Upper lobe of right lung (tissue), 1 donor: ENCODE measurements at places on chromosomes 1 and 21. TPM values are rescaled to one million over a fixed set of nuclear protein-coding genes. Genes with fewer than 3 reads are reported as not detected.

- H3K27me3 ChIP-seq: no peaks in the 10 kb centered on the region
- H3K27ac ChIP-seq: no peak overlapping the region
- no peaks in the 10 kb centered on the region for H3K36me3 ChIP-seq
- no peak for DNase-seq
Observed at GRCh38 chr1:73801912-73802429, 396.0 kb downstream of the LRRIQ3 start.

DNA sequence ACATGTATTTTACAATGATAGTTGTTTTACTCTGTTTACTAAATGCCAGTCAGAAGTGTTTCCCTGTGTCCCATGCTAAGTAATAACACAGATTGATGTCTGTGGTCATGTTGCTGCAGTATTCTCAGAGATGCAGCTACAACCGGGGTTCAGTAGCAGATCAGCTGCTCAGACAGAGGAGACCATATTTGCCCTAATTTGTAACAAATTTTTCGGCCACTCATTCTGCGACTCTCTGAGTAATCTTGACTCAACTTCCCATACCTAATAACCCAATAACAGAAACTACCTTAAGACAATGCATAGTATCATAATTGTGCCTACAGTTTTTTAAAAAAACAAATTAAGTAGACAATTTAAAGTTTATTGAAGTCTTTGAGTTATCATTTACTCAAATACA is 32.6 kb downstream of the NIBAN1 start:
- no peaks in the 10 kb centered on the region for H3K27me3 ChIP-seq
- no peak overlapping the region for H3K4me3 ChIP-seq
- H3K4me1 ChIP-seq: peaks cover 7% of the 10 kb centered on the region

DNA sequence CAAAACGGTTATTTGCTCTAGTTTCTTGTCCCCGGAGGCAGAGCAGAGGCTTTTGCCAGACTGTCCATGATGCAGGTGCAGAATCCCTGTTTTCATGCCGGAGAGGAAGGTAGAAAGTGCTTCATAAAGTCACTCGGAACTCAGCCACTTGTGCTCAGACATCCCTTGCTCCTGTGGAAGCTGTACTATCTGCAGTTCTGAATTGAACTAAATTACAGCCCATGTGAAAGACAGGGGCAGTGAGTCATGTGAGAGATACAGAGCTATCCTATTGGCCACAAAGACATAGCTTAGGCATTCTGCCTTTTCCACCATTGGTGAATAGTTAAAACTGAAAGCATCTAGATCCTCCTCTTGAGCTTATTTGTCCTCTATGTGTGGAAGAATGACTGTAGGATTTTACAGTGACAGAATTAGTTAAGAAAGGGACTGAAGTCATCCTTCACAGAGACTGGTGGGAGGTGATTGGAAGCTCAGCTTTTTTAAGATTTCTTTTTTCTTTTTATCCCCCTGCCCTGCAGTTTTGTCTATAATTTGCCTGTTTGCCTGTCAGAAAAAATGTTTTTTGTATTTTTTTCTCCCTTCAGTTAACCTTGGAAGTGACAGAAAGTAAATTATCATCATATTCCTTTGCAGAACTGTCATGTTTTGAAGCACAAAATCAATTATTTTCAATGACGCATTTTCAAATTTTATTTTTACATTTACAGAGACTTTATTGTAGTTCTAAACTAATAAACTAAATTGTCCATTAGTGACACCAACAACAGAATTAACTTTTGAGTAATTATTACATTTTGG is 298.6 kb downstream of the PTPRC start:
- H3K27me3 ChIP-seq: no peaks in the 10 kb centered on the region
- no peak for DNase-seq
- peaks cover 7% of the 10 kb centered on the region for H3K4me1 ChIP-seq
- peak overlapping the region; percentile 66 for H3K4me3 ChIP-seq
- peak overlapping the region; percentile 85 for H3K27ac ChIP-seq
- no peaks in the 10 kb centered on the region for H3K36me3 ChIP-seq

- H3K4me1 ChIP-seq: peaks cover 20% of the 10 kb centered on the region
- no peak overlapping the region for H3K27ac ChIP-seq
- no peak overlapping the region for H3K4me3 ChIP-seq
- peaks cover 10% of the 10 kb centered on the region for H3K36me3 ChIP-seq
- H3K27me3 ChIP-seq: no peaks in the 10 kb centered on the region
Observed at GRCh38 chr1:153888533-153888932, 34.2 kb downstream of the GATAD2B start.

NTPCR gene
- total RNA-seq: 28.7 TPM

- no peak for DNase-seq
- H3K27me3 ChIP-seq: peaks cover 26% of the 10 kb centered on the region
- H3K27ac ChIP-seq: no peak overlapping the region
- H3K4me1 ChIP-seq: no peaks in the 10 kb centered on the region
- no peak overlapping the region for H3K4me3 ChIP-seq
Observed at GRCh38 chr1:211479624-211480023, 12.3 kb downstream of the RD3 start.

- no peaks in the 10 kb centered on the region for H3K4me1 ChIP-seq
- no peaks in the 10 kb centered on the region for H3K27me3 ChIP-seq
- H3K27ac ChIP-seq: no peak overlapping the region
- H3K4me3 ChIP-seq: no peak overlapping the region
Observed at GRCh38 chr1:220012259-220012658, 34.0 kb downstream of the EPRS1 start.

GRCh38 chr1:12618965-12619791 is 1.2 kb upstream of the DHRS3 start:
- H3K27ac ChIP-seq: peak overlapping the region; percentile 93
- no peaks in the 10 kb centered on the region for H3K36me3 ChIP-seq
- no peaks in the 10 kb centered on the region for H3K27me3 ChIP-seq
- peak; percentile 85 for DNase-seq
- H3K4me3 ChIP-seq: peak overlapping the region; percentile 85
- H3K4me1 ChIP-seq: peaks cover 32% of the 10 kb centered on the region

DNA sequence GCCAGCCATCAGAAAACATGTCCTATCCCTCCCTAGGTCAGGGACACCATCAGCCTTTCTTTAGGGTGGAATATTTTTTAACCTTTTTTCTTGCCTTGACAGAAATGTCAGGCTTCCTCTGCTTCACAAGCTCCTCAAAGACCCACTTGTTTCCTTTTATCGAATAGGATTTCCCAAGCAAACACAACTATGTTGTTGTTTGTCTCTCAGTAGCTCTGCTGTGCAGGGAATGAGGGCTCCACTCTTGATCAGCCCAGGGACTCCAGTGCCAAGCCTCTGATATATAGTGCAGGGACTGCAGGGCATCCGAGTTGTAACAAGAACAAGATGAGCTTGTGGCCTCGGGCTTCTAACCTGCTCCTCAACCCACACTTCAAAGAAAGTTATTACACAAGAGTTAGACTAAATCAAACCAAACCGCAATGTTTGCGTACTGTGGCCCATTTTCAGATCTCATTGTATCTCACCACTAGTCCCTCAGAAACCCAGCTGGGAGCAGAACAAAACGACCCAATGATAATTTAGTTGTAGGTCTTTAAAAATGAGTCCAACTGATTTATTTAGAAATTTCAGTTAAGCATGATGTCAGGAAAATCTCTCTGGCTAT is 108.1 kb downstream of the ATG4C start:
- H3K27ac ChIP-seq: no peak overlapping the region
- H3K4me1 ChIP-seq: no peaks in the 10 kb centered on the region
- no peaks in the 10 kb centered on the region for H3K27me3 ChIP-seq
- no peak for DNase-seq
- no peaks in the 10 kb centered on the region for H3K36me3 ChIP-seq

DNA sequence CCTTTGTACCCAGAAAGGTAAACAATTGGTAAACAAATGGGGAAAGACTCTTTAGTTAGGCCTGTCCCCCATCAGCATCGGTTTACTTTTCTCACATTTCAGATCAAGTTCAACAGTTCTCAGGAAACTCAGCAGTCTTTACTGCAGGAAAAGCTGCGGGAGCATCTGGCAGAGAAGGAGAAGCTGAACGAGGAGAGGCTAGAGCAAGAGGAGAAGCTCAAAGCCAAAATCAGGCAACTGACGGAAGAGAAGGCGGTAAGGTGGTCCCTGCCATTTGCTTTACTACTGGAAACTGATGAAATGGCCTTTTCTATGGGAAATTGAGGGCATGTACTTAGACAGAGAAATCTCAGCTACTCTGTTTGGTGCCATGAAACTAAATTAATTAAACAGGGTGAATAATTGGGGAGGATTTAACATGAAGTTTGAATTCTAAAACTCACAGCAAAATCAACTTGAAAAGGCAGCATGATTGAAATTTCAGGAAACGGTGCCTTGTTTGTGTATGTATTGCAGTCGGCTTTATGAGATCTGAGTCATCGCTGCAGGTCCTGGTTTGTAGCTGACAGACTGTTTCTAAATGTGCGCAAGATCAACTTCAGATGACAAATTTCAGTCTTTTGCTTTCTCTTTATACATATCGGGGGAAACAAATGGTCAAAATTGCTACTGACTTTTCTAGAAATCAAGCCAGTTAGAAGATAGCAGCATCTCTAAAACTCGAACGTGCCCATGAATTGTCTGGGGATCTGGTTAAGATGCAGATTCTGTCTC is 67.9 kb upstream of the EFHD2 start:
- DNase-seq: no peak
- no peaks in the 10 kb centered on the region for H3K36me3 ChIP-seq
- H3K27me3 ChIP-seq: no peaks in the 10 kb centered on the region
- peaks cover 21% of the 10 kb centered on the region for H3K4me1 ChIP-seq

PALMD gene
- 21.5 TPM for total RNA-seq

DNA sequence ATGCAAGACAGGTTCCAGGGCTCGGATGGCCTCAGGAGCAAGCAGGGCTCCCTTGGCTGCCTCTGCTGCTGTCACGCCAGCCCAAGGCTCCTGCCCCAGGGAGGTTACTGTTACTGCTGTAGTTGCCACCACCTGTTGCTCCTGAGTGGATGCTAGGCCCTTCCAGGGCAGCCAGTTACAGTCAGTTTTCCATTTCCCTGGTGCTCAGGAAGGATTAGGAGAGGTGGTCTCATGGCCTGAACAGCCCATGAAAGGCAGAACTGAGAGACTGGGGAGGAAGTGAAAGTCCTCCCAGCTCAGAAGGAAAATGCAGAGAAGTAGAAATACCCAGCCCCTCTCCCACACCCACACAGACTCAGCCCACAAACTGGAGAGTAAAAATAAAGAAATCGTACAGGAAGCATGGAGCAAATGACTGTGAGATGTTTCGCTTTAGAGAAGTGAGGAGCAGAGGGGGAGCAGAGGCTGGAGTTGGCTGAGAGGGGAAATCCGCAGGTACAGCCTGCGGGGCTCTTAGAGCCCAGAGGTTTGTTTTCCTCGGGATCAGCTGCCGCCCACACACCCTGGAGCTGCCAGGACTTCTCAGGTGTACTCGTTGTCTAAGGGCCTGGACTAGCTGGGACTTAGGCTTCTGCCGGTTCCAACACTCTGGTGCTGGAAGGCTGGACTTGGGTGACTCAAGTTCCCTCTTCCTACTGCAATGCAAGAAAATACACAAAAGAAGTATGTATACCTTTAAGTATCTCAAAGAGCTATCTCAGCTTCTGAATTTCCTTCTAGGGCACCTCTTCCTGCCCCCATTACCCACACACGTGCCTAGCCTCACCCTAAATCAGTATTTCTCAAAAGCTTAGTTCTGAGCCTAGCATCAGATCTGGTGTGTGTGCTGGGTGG is 2.3 kb downstream of the IL6R start:
- peak overlapping the region; percentile 72 for H3K4me3 ChIP-seq

OR2L2 gene
- 0.14 TPM for total RNA-seq

GRCh38 chr1:78553859-78554258 is 63.1 kb downstream of the PTGFR start:
- no peak overlapping the region for H3K27ac ChIP-seq
- no peaks in the 10 kb centered on the region for H3K36me3 ChIP-seq
- no peaks in the 10 kb centered on the region for H3K4me1 ChIP-seq
- DNase-seq: no peak

- no peak overlapping the region for H3K4me3 ChIP-seq
- H3K27me3 ChIP-seq: no peaks in the 10 kb centered on the region
- H3K27ac ChIP-seq: no peak overlapping the region
- H3K4me1 ChIP-seq: no peaks in the 10 kb centered on the region
- peaks cover 11% of the 10 kb centered on the region for H3K36me3 ChIP-seq
Observed at GRCh38 chr1:46065405-46065804, 67.0 kb downstream of the PIK3R3 start.

OR2AK2 gene
- total RNA-seq: not detected

DNA sequence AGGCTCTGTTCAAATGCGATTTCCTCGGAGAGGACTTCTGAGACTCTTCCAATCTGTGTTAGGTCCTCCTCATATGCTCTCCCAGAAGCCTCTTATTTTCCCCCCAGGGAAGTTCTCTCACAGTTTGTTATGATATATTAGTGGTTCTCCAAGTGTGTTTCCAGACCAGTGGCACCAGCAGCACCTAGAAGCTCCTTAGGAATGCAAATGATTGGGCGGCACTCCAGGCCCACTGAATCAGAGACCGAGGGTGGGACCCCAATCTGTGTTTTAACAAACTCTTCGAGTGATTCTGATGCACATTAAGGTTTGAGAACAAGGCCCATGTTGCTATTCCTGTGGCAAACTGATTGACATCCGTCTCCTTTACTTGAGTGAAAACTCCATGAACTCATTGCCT is 63.0 kb downstream of the NMNAT2 start:
- H3K27ac ChIP-seq: no peak overlapping the region
- no peaks in the 10 kb centered on the region for H3K27me3 ChIP-seq
- H3K4me1 ChIP-seq: no peaks in the 10 kb centered on the region
- H3K4me3 ChIP-seq: no peak overlapping the region
- H3K36me3 ChIP-seq: no peaks in the 10 kb centered on the region
- no peak for DNase-seq

- H3K36me3 ChIP-seq: no peaks in the 10 kb centered on the region
- no peak overlapping the region for H3K4me3 ChIP-seq
- no peaks in the 10 kb centered on the region for H3K27me3 ChIP-seq
- peak; percentile 57 for DNase-seq
Observed at GRCh38 chr1:236154671-236155398, 12.5 kb downstream of the GPR137B start.

GRCh38 chr1:116106646-116107045 is 4.6 kb upstream of the MAB21L3 start:
- DNase-seq: no peak
- no peaks in the 10 kb centered on the region for H3K36me3 ChIP-seq
- no peaks in the 10 kb centered on the region for H3K27me3 ChIP-seq
- no peak overlapping the region for H3K4me3 ChIP-seq
- H3K27ac ChIP-seq: no peak overlapping the region
- H3K4me1 ChIP-seq: peaks cover 5% of the 10 kb centered on the region

AGMAT gene
- total RNA-seq: not detected

ADAMTS1 gene
- total RNA-seq: 122 TPM

ERI3 gene
- 41.7 TPM for total RNA-seq

DNA sequence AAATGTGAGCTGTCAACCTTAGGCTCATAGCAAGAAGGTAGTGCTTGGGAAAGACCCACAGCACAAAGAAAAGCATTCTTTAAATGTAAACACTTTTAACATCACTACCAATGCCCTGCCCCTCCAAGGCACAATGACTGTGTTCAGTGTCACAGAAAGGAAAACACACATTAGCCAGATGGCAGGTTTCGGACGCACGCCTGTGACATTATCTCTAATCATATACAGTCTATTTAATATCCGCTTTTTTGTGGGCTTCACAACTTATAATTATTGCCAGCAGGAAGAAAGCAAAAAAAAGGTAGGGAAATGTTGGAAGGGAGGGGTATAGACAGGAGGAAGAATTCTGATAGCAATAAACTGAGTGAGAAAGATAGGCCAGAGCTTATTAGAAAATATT is 112.4 kb upstream of the BEND5 start:
- no peaks in the 10 kb centered on the region for H3K27me3 ChIP-seq
- no peak for DNase-seq
- H3K36me3 ChIP-seq: no peaks in the 10 kb centered on the region
- H3K4me1 ChIP-seq: no peaks in the 10 kb centered on the region
- no peak overlapping the region for H3K27ac ChIP-seq
